Natural killer cell treated with Interleukin-12 subunit alpha and Interleukin-12 subunit beta and Interleukin-15 and Interleukin-18, amount 100 ng/mL, for 72 hours (primary cell): ENCODE measurements at places on chromosomes 12 and 14. TPM values are rescaled to one million over a fixed set of nuclear protein-coding genes. Genes with fewer than 3 reads are reported as not detected.

C12orf54 gene
- not detected for total RNA-seq

CIDEB gene
- total RNA-seq: 6.8 TPM

SLC25A21 gene
- total RNA-seq: not detected

GRCh38 chr12:94963649-94964048 lies 39.8 kb downstream of the NDUFA12 start:
- no peak overlapping the region for H3K27ac ChIP-seq
- peaks cover 2% of the 10 kb centered on the region for H3K4me1 ChIP-seq
- DNase-seq: no peak
- no peak overlapping the region for H3K4me3 ChIP-seq
- no peaks in the 10 kb centered on the region for H3K27me3 ChIP-seq
- H3K36me3 ChIP-seq: no peaks in the 10 kb centered on the region

DNA sequence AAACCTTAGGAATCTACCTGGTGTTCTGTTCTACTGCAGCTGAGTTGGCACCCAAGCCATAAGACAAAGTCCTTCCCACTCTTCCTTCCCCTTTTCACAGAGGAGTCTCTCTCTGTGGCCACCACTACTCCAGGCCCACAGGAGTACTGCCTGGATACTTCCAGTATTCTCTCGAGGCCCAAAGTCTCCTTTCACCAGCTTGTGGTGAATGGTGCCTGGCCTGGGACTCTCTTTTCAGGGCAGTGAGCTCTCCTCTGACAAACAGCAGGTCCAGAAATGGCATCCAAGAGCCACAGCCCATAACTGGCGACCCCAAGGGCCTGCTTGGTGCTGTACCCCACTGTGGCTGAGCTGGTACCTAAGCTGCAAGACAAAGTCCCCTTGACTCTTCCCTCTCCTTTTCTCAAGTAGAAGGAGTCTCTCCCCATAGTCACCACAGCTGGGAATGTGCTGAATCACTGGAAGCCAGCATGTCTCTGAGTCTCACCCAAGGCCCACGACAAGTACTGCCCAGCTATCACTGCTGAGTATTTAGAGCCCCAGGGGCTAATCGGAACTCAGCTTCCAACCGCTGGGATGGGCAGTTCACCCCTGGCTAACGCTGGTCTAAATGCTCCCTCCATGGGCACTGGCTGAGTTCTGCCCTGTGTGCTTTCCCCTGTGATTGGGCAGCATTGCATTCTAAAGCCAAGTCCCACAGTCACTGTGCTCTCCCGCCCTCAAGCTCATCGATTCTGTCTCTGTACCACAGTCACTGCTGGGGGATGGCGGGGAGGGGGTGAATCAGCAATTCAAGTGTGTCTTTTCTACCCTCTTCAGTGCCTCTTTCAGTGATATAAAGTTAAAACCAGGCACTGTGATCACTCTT lies 6.1 kb downstream of the A2ML1 start:
- H3K36me3 ChIP-seq: no peaks in the 10 kb centered on the region
- no peaks in the 10 kb centered on the region for H3K4me1 ChIP-seq

DNA sequence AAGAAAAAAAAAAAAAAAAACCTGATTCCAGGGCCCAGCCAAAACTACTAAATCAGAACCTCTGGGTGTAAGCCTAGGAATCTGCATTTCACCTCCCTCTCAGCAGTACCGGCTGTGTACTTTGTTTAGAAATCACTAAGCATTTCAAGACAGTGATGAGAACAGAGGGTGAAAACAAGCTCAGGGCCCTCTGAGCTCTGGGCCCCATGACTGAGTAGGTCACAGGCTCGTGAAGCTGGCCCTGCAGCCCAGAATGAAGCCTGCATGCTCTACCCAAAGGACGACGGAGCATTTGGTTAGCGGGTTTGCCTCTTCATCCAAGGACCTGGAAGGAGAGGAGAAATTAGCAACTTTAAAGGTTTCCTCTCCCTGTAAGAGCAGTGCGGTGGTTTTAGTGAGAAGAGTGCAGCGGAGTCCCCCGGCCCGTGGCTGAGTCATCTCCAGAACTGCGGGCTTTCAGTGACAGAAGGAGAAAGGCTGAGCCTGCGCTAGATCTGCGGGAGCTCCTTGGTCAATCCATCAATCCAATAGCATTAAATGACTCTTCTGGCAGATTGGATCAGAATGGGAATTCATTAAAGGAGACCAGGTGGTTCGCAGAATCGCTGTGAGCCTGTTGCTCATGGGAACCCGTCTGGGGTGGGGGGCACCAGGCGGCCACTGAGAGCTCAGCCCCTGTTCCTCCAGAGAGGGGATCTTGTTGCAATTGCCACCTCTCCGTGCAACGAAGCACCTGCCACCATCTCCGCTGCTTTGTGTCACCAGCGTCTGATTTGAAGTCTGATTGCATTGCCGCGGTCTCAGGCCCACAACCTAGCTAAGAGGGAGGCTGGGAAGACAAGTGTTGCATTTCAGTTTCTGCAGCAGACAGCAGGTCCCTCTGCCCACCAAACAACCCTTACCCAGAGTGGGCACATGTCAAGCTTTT lies 7.3 kb downstream of the IL31 start:
- peak; percentile 75 for DNase-seq
- no peaks in the 10 kb centered on the region for H3K27me3 ChIP-seq
- H3K36me3 ChIP-seq: no peaks in the 10 kb centered on the region

DNA sequence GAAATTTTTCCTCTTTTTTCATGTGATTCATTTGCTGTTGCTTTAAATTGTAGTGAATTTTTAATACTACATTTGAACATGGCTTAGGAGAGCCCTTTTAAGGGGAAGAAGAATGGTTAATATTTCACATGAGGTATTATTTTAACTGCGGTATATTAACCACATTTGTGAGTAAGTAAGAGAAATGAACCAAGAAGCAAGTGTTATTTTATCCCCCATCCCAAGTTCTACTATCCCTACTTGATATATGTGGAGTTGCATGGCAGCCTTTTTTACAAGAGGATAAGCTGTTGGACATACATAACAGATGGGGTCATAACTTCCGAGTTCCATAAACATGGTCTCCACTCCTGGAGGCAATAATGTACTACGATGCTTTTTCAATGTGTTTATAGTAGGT lies 623.3 kb downstream of the LRFN5 start:
- H3K27ac ChIP-seq: no peak overlapping the region
- H3K27me3 ChIP-seq: no peaks in the 10 kb centered on the region
- H3K4me3 ChIP-seq: no peak overlapping the region
- no peak for DNase-seq
